ENCODE measurements at places on chromosomes 3 and 15.

DNA sequence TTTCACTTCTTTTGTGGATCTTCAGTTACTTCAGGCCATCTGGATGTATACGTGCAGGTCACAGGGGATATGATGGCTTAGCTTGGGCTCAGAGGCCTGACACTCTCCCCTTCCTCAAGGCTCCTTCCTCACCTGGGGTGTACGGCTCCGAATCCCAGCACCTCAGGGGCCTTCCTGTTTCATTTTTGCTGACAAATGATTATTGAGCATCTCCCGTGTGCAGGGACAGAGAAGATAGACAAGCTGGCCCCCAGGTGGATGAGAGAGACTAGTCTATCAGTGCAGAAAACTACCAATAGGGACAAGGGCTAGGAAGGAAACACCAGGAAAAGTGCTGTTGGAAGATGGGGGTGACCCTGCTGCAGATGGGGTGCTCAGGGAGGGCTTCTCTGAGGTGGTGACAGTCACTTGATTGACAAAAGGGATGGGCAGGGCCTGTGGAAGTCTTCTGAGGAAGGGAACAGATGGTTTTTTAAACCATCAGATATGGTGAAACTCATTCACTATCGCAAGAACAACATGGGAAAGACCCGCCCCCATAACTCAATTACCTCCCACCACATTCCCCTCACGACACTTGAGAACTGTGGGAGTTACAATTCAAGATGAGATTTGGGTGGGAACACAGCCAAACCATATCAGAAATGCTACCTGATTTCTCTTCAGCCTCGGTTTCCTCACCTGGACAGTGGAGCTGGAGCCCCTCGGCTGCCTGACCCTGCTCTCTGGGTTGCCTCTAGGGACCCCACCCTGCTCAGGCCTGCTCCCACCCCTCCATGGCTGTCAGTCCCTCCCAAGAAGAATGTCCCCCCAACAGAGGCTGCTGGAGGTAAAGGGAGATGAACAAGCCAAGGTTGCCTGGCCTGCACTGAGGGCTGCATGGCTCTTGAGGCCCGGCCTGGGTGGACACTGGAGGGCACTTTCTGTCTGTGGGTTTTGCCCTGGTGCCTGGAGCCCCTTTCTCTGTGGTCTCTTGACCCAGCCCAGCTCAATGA, 37.2 kb upstream of the ACAD9 start:
- no peak for DNase-seq

- no peak for DNase-seq
Observed at GRCh38 chr3:5198986-5199731, 11.7 kb downstream of the EDEM1 start.

GRCh38 chr3:97306226-97306625, 458.3 kb upstream of the ARL6 start:
- DNase-seq: no peak

GRCh38 chr3:182789371-182789770, 3.9 kb upstream of the ATP11B start:
- DNase-seq: no peak

- no peak for DNase-seq
Observed at GRCh38 chr3:156413293-156413892, 141.5 kb downstream of the SSR3 start.

- no peak for DNase-seq
Observed at GRCh38 chr15:32042269-32042972, 12.1 kb downstream of the CHRNA7 start.

- no peak for DNase-seq
Observed at GRCh38 chr3:36302626-36303025, 77.7 kb upstream of the STAC start.

GRCh38 chr15:70400766-70401541, 303.2 kb upstream of the TLE3 start:
- no peak for DNase-seq

DNA sequence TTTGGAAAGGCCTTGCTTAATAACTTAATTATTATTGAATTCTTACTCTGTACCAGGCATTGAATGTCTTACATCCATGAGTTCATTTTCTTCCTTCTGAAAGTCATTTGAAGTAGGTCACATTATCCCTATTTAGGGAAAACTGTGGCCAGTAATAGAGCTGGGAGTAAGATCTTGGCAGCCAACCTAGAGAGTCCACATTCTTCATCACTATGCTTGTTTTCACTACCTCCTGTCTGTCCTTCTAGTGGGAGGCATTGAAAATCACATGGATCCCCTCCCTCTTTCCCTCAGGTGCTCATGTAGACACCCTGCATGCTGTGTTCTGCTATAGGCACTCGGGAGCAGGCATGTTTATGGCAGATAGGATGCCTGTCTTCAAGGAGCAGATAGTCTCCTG, 154.9 kb downstream of the EBLN2 start:
- no peak for DNase-seq

GRCh38 chr15:74754593-74755215, 6.1 kb downstream of the CYP1A2 start:
- no peak for DNase-seq

DNA sequence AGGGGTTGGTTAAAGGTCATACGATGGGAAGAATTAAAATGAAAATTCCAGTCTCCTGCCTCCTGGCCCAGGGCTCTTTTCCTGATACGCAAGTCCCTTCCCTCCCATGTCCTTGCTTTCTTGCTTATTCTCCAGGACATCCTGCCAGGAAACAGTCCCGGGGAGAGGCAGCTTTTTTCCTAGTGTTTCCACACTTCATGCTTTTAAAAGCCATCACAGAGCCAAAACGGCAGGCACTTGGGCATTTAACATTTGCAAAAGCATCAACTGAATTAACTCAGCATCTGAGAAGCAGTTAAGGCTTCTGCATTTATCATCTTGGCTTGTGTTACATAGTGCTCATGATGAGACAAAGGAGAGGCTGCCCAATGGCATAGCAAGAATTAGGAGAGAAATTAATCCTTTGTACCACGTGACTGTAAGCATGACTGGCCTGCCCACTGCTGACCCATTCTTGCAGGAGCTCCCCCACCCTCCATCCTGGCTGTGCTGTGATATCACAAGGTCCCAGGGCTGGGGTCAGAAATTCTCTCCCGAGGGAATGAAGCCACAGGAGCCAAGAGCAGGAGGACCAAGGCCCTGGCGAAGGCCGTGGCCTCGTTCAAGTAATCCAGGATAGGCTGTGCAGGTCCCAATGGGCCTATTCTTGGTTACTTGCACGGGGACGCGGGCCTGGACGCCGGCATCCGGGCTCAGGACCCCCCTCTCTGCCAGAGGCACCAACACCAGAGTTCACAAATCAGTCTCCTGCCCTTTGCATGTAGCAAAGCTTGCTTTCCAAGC, 21.6 kb upstream of the VILL start:
- no peak for DNase-seq

GRCh38 chr15:51355096-51355495, 13.6 kb downstream of the GLDN start:
- DNase-seq: no peak

All from Jurkat, Clone E6-1 (cell line).